ENCODE measurements at places on chromosomes 7 and 10. TPM values are rescaled to one million over a fixed set of nuclear protein-coding genes. Genes with fewer than 3 reads are reported as not detected.

GRCh38 chr10:6269953-6270867 is 67.5 kb downstream of the PFKFB3 start:
- ATAC-seq, result no peak

GRCh38 chr7:50359995-50360925 is 55.7 kb downstream of the IKZF1 start:
- no peak for ATAC-seq

DNA sequence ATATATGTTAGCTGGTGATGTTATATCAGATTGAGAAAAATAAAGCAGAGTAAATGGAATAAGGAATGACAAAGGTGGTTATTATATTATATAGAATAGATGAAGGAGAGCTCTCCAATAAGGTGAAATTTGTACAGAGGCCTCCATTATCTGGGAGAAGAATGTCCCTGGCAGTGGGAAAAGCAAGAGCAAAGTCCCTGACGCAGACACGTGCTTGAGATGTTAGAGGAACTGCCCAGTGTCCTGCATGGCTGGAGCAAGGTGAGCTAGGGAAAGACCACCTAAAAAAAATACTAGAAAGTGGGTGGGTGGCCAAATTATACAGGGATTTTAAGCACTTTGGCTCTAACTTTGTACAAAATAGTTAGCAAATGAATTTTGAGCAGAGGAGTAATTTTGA is 120.7 kb downstream of the MDFIC start:
- ATAC-seq, result no peak

DNA sequence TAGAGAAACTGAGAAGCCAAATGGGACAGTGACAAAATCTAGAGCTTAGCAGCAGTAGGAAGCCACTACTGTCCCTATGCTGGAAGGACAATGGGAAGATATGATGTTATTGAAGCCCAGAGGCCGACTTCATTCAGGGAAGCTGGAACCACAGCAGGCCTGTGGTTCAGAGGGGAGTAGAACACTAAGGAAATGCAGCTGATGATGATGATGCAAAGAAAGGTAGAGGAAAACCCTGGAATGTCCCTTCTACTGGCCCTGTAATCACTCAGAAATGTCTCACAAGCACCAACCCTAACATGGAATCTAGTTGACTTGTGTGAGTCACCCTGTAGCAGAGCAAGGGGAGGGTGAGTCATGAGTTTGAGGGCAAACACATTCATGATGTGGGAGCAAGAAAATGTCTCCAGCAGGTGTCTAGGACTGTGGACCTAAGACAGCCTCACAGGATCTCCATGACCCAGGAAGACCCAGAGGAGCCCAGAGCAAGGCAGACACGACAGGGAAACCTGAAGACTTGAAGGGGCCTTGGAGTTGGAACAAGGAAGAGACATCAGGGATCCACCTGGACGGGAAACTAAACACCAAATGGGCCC is 37.0 kb upstream of the LRRC17 start:
- ATAC-seq, result peak; percentile 100

DNA sequence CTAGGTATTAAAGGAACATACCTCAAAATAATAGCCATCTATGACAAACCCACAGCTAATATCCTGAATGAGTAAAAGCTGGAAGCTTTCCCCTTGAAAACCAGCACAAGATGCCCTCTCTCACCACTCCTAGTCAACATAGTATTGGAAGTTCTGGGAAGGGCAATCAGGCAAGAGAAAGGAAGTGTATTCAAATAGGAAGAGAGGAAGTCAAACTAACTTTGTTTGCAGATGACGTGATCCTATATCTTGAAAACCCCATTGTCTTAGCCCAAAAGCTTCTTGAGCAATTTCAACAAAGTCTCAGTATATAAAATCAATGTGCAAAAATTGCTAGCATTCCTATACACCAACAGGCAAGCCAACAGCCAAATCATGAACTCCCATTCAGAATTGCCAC is 131.3 kb downstream of the FANK1 start:
- ATAC-seq, result no peak

DNA sequence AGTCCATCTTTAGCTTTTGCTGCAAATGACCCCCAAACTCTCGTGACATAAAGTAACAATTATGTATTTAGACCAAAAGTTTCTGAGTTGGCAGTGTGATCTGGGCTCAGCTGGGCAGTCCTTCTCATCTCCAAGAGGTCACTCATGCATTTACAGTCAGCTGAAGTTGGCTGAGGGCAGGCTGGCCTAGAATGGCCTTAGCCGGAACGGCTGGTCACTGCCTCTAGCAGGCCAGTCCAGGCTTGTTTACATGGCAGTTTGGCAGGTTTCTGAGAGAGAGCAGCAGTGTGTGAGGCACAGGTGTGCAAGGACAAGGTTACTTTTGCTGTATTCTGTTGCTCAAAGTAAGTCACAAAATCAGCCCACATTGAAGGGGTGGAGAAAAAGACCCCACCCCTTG is 200.0 kb upstream of the AGK start:
- ATAC-seq, result no peak

DNA sequence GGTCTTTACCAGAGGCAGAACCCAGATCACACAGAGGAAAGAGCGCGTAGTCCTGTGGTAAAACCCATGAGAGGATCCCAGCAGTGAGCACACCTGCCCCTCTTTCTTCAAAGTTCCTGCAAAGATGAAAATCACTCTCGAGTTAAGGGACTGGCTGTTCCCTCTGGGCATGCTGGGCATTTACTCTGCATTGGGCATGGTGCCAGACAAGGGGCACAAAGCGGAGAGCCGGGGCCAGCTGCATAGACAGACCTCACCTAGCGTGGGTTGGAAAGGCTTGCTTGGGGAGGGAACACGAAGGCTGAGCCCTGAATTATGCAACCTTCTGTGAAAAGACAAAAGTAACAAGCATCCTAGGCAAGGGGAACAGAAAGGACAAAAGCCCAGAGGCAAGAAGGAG is 120.0 kb upstream of the TCERG1L start:
- ATAC-seq, result no peak

- no peak for ATAC-seq
Measured at GRCh38 chr10:133277277-133277992, 767 bp upstream of the ADAM8 start.

The FOXP2 gene
- 4.2 TPM for total RNA-seq

DNA sequence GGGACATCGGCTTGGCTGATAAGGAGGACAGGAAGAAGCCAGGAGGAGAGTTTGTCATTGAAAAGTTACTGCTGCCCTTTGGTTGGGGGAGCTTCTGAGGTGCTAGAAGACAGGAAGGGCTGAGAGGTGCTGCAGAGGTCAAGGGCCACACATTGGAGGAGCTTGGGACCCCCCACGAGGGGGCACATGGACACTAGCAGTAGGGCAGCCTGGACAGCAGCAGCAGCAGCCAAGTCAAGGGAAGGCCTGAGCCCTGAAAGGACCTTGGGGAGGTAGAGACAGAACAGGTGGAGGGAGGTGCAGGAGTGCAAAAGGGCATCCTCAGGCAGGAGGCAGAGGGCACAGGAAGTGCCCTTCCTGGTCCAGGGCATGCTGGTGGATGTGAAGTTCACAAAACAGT is 439.7 kb upstream of the IGFBP3 start:
- ATAC-seq, result no peak

DNA sequence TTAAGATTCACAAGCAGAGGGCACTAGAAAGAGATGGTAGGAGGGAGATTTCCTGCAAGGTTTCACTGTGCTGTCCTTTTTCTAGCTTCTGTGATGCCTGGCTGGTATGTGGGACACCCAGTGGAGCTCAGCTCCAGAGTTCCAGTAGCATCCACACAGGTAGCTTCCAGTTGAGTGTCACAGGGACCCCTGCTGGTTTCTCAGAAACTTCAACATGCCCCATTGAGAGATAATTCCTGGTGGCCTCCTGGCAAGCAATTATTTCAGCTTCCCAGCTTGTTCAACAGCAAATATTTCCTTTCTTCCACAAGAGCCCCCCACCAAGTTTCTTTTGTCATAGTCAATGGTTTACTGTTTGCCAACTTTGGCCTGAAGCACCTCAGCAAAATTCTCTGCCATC is 858.7 kb downstream of the REEP3 start:
- ATAC-seq, result no peak

GRCh38 chr7:110856704-110857103 is 234.2 kb upstream of the LRRN3 start:
- ATAC-seq, result peak; percentile 62

GRCh38 chr10:85510682-85511081 is 855.9 kb downstream of the GRID1 start:
- ATAC-seq, result no peak

- ATAC-seq, result no peak
Measured at GRCh38 chr7:21089653-21090052, 303.0 kb upstream of the SP8 start.

The UTF1 gene
- not detected for total RNA-seq

DNA sequence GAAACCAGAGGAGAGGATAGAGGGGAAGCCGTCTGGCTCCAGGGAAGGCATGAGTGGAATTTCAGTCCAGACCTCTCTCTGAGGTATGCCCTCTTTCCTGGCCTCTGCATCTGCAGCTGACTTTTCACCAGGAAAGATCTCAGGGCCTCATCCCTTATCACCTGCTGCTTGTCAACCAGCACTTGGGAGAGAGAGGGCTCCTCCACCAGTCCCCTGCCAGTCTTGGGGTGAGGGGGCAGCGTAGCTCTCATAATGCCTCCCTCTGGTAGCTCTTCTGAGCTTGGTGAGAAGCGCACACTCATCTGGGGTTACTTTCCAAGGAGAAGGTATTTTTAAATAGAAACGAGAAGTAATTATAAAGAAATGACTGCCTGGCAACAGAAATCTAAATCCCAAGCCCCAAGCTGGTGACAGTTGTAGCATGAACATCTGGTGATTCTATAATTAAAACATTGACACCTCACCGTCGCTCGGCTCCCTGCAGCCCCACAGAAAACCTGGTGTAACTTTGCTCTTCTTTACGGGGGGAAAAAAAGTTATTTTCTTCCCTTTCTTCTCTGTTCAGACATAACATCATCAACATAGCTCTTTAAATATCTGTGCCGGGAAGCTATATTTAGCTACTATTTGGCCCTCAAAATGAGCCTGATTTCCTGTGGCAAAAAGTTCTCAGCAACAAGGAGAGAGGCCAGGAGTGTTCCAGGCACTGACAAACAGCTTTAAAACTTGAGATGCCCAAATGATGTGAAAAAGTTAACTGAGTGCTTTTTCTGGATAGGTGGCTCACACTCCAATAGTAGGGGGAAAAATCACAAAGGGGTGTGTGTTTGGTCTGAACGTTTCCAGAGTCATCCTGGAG is 26.9 kb downstream of the HIP1 start:
- no peak for ATAC-seq

GRCh38 chr10:27513451-27514191 is 9.5 kb downstream of the RAB18 start:
- ATAC-seq, result no peak

The PIP gene
- not detected for total RNA-seq

The AZGP1 gene
- total RNA-seq, result 23.7 TPM

DNA sequence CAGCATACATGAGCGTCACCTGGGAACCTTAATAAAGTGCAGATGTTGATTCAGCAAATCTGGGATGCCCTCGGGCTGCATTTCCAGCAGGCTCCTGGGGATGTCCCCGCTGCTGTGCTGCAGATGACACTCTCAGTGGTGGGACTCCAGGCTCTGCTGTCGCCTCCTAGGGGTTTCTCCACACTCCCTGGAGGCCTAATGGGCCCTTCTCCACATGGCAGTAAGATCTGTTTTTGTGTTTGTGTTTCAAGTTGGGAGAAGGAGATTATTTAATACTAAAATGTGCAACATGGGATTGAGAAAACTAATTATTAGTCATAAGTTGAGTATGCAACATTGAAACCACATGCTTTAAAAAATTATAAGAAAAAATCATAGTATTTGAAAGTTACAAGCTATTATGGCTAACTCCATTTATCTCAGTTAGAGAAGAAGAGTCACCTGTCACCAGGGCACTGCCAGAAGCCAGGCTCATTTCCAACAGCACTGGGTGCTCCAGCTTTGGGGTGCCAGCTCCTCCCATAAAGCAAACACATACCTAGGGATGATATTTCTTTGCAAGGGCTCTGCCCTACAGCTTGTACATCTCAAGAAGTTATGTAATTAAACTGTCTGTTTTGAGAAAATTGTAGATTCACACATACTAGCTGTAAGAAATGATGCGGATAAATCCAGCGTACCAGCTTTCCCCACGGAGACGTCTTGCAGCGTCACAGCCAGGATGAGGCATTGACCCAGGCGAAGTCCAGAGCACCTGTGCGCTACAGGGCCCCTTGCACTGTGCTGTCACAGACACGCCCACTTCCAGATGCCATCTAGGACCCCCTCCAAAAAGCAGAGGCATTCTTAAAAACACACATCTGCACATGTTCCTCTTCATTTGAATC is 106.4 kb downstream of the EGFR start:
- no peak for ATAC-seq

DNA sequence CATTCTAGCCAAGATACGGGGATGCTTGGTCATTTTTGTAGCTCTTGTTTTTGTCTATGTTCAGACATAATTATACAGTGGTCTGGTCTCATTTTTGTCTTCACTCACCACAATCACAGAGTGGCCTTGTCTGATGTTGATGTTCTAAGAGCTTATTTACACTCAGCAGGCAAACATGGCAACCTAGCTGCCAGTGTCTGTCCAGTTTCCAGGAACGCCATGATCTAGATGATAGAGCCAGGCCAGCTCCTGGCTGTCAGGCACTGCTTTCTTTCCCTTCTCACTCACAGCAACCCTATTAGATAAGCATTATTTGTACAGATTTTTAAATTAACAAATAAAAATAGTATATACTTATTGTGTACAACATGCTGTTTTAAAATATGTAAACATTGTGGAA is 98.6 kb upstream of the PHF14 start:
- no peak for ATAC-seq

GRCh38 chr7:127941476-127942210 is 89.6 kb downstream of the LRRC4 start:
- ATAC-seq, result no peak

The MBL2 gene
- not detected for total RNA-seq

GRCh38 chr10:106320078-106320477 is 844.4 kb downstream of the SORCS1 start:
- no peak for ATAC-seq

DNA sequence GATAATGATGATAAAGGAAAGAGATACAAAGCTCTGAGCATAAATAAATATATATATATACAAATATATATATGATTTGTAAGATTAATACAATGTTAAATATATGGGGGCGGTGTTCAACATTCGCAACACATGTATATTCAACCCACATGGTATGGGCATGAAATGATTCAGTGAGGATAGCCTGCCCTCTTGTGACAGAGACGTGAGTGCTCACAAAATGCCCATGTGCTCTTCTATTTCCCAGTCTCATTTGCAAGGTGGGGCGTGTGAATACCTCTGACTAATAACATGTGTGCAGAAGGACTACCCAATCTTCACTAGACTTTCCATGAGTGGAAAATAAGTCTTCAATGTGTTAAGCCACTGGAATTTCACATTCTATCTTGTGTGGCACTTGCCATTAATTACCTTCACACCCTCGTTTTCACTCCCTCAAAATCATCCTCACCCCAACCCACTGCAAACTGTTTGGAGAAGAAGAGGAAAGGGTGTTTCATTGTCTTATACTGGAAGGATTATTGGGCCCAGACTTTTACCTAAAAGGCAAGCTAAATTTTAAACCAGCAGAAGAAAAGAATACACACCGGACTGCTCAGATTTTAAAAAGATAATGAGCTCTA is 26.9 kb downstream of the ASAH2 start:
- peak; percentile 100 for ATAC-seq
